Motor neuron (in vitro differentiated cells): ENCODE measurements at places on chromosomes 3 and 15. TPM values are rescaled to one million over a fixed set of nuclear protein-coding genes. Genes with fewer than 3 reads are reported as not detected.

GRCh38 chr15:85618956-85619491, 175.7 kb downstream of the KLHL25 start:
- peak; percentile 83 for ATAC-seq

DNA sequence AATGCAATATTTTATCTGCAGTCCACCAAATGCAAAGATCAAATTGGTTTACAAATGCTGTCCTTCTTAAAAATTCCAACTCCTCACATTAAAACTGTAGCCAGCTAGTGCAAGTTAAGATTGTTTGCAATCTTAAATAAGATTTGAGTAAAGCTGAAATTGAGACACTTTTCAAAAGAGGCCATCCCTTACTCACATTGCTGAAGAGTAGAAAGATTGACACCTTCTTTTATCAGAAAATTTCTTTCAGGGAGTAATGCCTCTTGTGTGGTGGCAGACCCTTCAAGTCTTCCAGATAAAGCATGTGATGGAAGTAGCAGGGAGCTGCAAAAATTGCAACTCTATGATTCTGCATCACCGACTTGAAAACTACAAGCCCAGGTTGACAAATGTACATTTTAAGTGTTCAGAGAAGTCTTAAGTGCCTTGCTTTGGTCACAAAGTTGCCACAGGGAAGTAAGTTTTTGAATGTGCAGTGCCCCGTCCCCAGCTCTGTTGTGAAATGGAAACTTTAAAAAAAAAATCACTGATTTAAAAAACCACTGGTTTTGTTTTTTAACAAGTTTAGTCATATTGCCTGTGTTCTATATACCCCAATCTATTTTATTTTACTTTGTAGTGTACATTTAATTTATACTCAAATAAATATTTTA, 12.6 kb downstream of the CD86 start:
- ATAC-seq: no peak

GRCh38 chr3:113165841-113166240, 45.5 kb upstream of the BOC start:
- ATAC-seq: no peak

DNA sequence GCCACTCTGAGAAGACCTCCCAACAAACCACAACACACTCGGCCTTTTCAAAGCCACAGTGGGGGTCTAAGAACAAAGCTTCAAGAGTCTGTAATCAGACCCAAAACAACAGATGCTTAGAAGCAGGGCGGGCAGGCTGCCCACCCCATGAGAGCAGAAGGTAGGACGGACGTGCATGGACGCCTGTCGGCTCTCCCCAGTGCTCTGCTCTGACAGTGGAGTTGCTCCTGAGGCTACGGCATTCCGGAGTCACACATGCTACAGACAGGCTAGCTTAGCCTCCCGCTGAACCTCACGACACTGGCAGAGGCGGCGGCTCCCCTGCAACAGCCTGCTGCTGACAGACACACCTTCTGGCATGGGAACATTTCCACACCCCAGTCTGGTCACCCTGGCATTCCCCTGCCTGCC, 33.5 kb downstream of the SLCO2A1 start:
- ATAC-seq: no peak

- ATAC-seq: no peak
Observed at GRCh38 chr3:99938270-99938911, 120.7 kb downstream of the CMSS1 start.

GRCh38 chr3:23663246-23663645, 142.5 kb upstream of the UBE2E1 start:
- ATAC-seq: no peak

GRCh38 chr15:65245096-65245856, 34.0 kb upstream of the CILP start:
- ATAC-seq: no peak

GRCh38 chr3:131608741-131609140, 106.0 kb upstream of the MRPL3 start:
- no peak for ATAC-seq

DNA sequence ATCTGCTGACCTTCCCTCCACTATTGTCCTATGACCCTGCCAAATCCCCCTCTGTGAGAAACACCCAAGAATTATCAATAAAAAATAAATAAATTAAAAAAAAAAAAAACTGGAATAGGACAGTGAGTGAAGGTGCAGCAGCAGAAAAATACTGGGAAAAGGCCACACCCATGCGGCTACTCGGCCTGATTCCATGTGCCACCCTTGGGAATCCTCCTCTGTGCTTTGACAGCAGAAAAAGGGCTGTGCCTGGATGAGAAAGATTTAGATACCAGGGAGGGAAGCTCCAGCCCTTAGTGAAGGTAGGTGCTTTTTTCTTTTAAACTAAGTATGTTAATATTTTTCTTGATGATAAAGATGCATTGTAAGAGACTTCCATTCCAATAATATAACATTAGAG, 107.8 kb downstream of the CTNNB1 start:
- no peak for ATAC-seq

DNA sequence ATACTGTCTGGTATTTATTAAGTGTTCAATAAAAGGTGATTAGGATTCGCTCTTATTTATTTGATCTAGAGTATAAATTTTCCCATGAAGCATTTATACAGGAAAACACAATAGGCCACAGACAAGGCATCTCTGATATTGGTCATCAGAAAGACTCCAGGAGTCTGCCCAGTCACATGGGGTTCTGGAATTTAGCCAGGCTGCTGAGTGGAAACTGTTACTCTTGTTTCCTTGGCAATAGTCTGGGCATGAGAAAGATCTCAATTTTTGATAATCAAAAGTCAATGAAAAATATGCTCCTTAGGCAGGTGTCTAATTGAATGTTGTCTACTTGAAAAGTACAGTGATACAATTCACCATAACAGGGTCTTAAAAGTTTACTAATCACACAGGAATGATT, 161.2 kb downstream of the FRMD5 start:
- ATAC-seq: peak; percentile 17

DNA sequence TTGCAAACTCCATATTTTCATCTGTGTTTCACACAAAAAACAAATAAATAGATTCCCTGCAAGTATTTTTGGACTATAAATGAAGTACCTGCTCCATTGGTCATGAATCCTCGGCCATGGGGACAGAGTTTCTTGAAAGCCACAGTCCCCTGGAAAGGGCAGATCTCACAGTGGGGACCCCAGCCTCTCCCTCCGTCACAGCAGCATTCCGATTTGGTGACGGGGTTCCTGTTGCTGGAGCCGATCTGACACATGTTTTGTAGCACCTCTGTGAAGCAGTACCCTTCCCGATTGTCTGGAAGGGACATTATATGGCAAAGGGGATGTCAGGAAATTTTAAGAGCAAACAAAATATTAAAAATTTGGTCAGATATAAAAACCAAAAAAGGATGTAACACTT, 96.2 kb downstream of the DUT start:
- no peak for ATAC-seq

- ATAC-seq: no peak
Observed at GRCh38 chr3:124714223-124714853, 15.9 kb upstream of the UMPS start.

DNA sequence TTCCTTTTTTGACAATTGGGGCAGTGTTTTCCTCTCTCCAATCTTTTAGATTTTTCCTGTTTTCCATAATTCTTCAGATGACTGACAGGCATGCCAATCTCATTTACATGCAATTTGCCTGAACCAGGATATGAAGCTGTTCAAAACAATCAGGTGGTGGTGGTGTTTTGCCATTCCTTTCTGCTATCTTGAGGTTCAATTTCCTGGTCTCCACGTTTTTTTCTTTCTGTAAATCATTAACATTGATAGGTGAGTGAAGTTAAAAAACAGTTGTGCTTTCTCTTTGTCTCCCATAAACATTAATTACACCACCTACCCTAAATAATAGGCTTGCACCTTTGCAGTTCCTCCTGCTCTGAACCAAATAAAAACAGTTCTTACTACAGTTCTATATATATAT, 49.1 kb downstream of the C2CD4A start:
- no peak for ATAC-seq

- no peak for ATAC-seq
Observed at GRCh38 chr15:40958146-40958545, 4.9 kb downstream of the CHAC1 start.

DNA sequence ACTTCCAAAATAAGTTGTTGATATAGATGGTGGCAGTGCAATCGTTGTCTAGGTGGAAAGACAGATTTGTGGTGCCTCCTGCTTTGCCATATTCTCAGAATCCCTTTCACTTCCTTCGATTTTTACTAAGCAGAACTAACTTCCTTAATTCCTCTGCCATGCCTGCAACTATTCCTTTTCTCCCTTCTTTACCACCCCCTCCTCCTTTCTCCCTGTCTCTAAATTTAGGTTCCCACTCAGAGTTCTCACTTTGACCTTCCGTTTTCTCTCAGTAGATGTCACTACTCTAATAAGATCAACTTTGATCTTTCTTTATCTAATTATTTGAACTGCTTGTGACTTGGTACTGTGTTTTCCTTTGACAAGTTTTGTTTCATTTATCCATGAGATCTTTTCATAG, 351.2 kb downstream of the LPP start:
- ATAC-seq: no peak

The CCR9 gene
- 0.57 and 0.59 TPM in 2 replicates for total RNA-seq

The ARPIN gene
- total RNA-seq: 15.3 and 17.2 TPM in 2 replicates

The SPATA12 gene
- 0.21 and 0.30 TPM in 2 replicates for total RNA-seq

The NKIRAS1 gene
- 30.4 and 37.1 TPM in 2 replicates for total RNA-seq

The SLC9C1 gene
- total RNA-seq: 0.05 TPM in 1 of 2 replicates, not detected in the other

The EPHA6 gene
- 0.97 and 2.1 TPM in 2 replicates for total RNA-seq

The ZBTB11 gene
- total RNA-seq: 20.6 and 24.1 TPM in 2 replicates

The TMEM207 gene
- total RNA-seq: 0.43 and 0.49 TPM in 2 replicates

The THAP10 gene
- total RNA-seq: 4.5 and 5.5 TPM in 2 replicates

The ESYT3 gene
- total RNA-seq: 0.68 and 0.92 TPM in 2 replicates
